Neural crest cell (in vitro differentiated cells): ENCODE measurements at places on chromosomes 7 and 10.

DNA sequence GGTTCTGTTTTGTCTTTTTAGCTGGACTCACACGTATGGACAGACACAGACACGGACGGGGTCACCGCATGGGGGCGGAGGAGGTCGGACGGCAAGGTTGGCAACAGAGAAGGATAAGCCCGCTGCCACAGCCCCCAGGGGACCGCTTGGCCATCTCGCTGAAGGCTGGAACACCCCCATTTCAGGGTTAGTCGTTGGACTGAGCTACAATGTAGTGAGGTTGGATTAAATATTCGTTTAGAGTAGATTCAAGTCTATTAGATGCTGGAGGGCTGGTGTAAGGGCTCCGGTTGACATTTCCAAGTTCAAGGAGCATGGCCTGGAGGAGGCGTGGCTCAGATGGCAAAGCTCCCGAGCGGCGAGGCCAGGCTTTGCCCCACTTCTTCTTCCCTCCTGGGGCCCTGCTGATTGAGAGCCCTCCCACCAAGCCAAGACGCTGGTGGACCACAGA lies 35.2 kb downstream of the PPIF start:
- H3K4me3 ChIP-seq = no peak overlapping the region
- no peak overlapping the region for H3K27ac ChIP-seq
- DNase-seq = no peak
- no peaks in the 10 kb centered on the region for H3K27me3 ChIP-seq

DNA sequence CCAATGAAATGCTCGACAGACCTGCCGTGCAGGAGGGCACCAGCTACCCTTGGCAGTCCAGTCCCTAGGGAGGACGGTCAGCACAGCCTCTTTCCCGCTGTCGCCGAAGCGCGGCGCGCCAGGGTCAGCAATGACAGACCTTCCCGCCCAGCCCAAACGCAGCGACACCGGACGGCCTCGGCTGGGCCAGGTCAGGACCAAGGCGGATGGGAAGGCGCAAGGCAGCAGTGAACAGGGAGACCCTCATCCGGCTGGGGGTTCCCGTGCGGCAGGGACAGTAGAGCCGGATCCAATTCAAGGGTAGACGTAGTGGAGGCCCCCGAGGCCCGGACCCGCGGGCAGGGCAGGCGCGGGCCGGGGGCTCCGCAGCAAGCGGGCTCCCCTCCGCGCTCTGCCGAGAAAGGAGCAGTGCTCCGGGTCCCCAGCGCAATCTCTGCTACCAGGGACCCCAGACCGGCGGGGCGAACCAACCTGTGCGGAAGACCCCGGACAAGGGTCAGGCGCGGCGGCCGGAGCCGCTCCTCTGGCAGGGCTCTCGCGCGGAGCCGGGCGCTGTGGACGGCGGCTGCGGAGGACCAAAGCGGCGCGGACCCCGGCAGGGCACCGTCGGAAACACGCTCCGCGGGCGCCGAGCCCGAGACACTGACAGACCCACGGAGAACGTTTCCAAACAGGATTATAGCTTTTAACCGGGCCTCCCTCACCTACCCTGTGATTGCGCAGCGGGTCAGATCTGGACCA lies at the start of gene SEC31B:
SEC31B (minus strand) TSS at position 551 of the 741 bp plus-strand sequence. CDS start 2,909 bp downstream, outside the sequence.
- peaks cover 7% of the 10 kb centered on the region for H3K27me3 ChIP-seq
- peak; percentile 60 for DNase-seq
- H3K27ac ChIP-seq = peak within 1 kb of the TSS; percentile 96
- H3K36me3 ChIP-seq = peaks cover 3% of the 10 kb centered on the region
- H3K4me3 ChIP-seq = peak within 1 kb of the TSS; percentile 95
- peaks cover 17% of the 10 kb centered on the region for H3K4me1 ChIP-seq

DNA sequence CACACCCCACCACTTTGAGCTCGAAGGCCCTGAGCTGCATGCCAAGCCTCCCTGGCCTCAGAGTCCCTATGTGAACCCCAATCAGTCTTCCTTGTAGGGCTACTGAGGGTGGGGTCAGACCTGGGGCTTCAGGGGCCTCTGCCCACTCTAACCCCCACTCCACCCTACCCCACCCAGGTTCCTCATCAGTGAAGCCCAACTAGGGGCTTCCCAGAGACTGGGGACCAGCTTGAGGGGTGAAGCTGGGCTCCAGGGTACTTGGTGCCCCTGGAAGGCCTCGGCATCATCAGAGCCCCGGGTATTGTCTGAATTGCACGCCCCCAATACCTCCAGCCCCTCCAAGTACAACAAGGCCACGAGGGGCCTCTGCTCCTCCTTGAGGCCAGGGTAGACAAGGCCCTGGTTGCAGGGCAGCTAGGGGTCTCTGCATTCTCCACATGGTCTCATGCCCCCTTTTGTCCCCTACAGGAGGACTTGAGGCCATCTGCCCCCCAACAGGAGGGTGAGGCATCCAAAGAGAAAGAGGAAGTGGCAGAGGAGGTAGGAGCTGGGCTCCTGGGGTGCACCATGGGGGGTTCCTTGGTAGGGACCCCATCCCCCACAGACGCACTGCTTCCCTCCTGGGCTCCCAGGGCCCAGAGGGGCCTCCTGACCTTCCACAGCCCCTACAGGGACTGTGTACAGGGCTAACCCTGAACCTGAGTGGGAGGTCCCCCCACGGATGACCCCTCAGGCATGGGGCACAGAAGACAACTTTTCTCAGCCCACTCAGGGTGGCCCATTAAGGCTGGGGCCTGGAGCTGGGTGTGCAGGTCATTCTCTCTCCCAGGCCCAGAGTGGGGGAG lies 4.0 kb downstream of the SNCG start:
- H3K27me3 ChIP-seq = no peaks in the 10 kb centered on the region
- peak overlapping the region; percentile 88 for H3K27ac ChIP-seq
- DNase-seq = no peak
- H3K4me1 ChIP-seq = peaks cover 31% of the 10 kb centered on the region
- H3K36me3 ChIP-seq = no peaks in the 10 kb centered on the region

- no peak for DNase-seq
- no peak overlapping the region for H3K4me3 ChIP-seq
- no peak overlapping the region for H3K27ac ChIP-seq
- H3K4me1 ChIP-seq = peaks cover 4% of the 10 kb centered on the region
Measured at GRCh38 chr7:44727158-44727936, 21.3 kb upstream of the ZMIZ2 start.

GRCh38 chr7:6168477-6168868 lies 104.0 kb downstream of the CYTH3 start:
- H3K27ac ChIP-seq = no peak overlapping the region
- DNase-seq = no peak
- no peak overlapping the region for H3K4me3 ChIP-seq
- no peaks in the 10 kb centered on the region for H3K36me3 ChIP-seq
